GM12891 (cell line): ENCODE measurements at places on chromosomes 4 and X.

GRCh38 chr4:125393825-125394224 is 79.1 kb downstream of the FAT4 start:
- no peak for DNase-seq

DNA sequence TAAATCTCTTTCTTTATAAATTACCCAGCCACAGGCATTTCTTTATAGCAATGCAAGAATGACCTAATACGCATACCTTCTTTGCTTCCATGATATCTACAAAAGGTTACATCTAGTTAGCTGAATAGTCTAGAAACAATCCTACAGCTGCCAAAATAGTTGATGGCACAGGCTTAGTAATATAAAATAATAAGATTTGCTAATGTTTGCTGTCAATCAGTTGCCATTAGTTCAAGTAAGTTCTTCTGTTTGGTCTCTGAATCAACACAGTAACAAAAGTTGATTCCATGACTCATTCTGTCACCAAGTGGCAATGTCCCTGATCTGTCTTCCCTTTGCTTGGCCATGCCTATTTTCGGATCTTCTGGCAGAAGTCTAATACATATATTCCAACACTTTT is 470.2 kb downstream of the SPRY1 start:
- DNase-seq = no peak

- DNase-seq = no peak
Measured at GRCh38 chr4:30586850-30587249, 133.3 kb upstream of the PCDH7 start.

GRCh38 chr4:71772592-71772991 is 11.3 kb downstream of the GC start:
- DNase-seq = no peak

- no peak for DNase-seq
Measured at GRCh38 chr4:24570574-24571236, 13.6 kb downstream of the DHX15 start.

GRCh38 chr4:125382995-125383394 is 68.2 kb downstream of the FAT4 start:
- DNase-seq = no peak

DNA sequence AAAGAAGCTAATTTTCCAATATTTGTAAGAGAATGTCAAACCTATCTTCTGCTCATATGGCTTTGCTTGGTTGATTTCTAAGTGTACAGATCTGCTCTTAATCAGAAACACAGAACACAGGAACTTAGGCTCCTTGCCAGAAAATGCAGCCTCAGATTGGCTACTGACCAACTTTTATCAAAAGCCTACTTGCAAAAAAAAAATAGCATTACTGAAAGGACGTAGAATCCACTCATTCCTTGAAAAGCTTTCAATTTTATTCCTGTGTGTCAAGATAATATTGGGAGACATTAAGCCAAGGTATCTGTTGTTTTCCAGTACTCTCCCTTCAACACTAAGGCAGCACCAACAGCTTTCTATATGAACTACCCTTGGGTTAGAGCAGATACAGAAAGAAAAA is 127.6 kb upstream of the INTU start:
- no peak for DNase-seq

GRCh38 chr4:1193206-1194009 is 21.0 kb upstream of the SPON2 start:
- DNase-seq = peak; percentile 17

- no peak for DNase-seq
Measured at GRCh38 chr4:112842513-112842912, 205.6 kb downstream of the LARP7 start.

DNA sequence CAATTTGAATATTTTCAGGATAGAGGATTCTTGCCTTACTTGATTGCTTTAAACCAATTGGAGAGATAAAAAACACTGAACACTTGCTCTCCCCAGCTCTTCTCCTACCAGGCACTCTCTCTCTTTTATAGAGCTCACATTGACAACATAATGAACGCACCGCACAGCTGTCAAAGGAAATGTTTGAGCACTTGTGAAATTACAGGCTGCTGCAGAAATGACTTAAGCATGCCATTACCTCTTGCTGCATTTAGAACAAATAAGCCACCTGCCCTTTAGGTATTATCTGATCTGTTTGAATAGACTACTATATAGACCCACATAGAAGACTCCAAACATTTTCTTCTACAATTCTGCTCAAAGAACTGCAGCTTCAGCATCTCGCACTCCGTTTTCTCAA is 227.7 kb downstream of the C4orf33 start:
- DNase-seq = no peak

DNA sequence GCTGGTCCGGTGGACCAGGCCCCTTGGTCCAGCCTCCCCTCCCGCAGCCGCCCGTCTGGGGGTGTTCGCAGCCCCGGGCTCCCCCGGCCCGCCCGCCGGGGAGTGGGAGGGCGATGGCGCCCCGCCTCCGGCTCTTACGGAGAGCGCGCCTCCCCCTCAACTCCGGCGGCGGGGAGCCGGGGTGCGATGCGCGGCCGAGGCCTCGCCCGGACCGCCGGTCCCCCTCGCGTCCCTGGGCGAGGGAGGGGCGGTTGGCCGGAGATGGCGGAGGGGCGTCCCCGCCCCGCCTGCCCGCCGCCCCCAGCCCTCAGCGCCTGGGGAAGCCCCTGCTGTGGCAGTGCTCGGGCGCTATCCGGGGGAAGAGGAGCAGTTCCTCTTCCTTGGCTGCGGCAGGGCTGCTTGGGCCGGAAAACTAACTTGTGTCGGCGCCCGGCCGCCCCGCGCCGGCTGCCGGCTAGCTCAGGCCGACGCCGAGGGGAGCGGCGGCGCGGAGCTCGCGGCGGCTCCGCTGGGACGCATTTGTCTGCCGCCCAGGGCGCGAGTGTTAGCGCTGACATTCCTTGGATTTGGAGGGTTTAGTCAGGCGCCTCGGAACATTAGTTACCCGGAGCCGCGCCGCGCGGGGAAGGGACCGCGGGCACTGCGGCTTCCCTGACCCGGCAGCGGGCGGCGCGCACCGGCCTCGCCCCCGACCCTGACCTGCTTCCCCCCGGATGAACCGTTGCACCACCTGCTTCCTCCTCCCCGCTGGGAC is 994 bp downstream of the GALNT7 start:
- DNase-seq = peak; percentile 71

- no peak for DNase-seq
Measured at GRCh38 chrX:10990976-10991375, 120.2 kb upstream of the HCCS start.

DNA sequence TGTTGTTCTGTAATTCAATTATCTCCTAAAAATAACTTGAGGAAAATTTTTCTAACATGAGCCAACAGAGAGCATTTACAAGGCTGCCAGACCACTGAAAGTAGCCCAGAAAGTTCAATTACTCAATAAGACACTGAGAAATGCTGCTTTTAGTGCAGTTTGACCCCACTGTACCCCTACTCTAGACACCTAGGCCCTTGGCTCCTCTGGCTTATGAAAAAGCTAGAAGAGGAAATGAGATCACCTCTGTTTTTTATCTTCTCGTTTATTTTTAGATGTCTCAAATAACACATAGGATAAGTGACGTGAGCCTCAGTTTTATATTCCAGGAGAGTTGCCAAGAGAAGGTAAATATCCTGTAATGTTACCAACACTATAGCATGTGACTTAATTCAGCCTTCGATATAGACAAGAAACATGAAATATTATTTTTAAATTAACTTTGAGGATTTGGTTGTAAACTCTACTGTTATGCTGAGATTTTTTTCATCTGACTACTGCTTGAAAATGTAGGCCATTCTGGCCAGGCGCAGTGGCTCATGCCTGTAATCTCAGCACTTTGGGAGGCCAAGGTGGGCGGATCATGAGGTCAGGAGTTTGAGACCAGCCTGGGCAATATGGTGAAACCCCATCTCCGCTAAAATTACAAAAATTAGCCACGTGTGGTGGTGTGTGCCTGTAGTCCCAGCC is 24.4 kb downstream of the TNIP3 start:
- no peak for DNase-seq

DNA sequence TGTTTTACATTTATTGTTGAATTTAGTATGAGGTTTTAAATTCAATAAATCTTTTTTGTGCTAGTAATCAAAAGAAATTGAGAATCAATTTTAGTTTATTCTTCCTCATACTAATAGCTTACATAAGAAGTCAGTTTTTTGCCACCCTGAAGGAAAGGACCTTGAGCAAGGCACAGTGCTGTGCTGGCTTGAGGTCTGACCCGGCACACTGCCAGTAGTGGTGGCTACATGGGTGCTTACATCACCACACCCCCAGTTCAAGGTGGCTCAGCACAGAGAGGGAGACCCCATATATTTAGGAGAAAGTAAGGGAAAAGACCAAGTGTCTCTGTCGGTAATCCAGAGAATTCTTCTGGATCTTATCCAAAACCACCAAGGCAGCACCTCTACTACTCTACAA is 86.0 kb upstream of the LANCL3 start:
- DNase-seq = no peak

- DNase-seq = no peak
Measured at GRCh38 chr4:17921451-17921850, 100.1 kb downstream of the LCORL start.

GRCh38 chrX:117397844-117398243 is 718.8 kb downstream of the KLHL13 start:
- no peak for DNase-seq

DNA sequence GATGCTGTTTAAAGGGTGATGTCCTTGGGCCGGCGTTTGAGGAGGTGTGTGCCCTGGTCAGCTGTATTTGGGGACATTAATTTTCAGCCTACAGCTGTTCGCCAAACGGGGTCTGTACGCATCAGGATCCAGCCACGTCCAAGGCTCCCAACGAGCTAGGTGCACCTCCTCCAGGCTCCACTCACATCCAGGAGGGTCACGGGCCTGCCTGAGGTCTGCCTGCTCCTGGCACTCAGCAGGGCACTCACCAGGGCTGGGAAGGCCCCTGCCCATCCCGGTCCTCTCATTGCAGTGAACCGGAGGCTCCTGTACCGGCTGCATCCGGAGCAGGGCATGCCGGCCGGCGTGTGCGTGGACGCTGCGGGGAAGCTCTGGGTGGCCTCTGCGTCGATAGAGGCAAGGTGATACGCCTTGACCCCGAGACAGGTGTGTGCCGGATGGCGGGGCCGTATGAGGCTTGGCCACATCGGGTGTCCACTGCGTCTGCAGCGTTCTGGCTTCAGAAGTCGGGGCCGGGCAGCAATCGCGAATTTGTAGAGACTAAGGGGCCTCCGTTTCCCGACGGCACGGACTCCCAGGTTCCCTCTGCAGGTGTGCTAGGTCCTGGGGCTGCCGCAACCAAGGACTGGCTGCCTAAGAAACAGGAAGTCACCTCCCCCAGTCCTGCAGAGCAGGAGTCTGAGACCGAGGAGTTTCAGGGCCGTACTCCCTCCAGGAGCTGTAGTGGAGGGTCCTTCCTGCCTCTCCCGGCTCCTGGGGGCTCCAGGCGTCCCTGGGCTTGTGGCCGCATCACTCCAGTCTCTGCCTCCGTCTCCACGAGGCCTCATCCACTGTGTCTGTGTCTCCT is 27.5 kb upstream of the PLCXD1 start:
- no peak for DNase-seq

GRCh38 chr4:24190761-24191695 is 301.2 kb upstream of the PPARGC1A start:
- DNase-seq = no peak

GRCh38 chrX:3713225-3713936 is at the start of gene PRKX:
Gene PRKX (minus strand): TSS chrX:3713649. CDS start chrX:3713253, 396 bp downstream.
- peak; percentile 66 for DNase-seq

GRCh38 chr4:96519291-96519690 is 679.4 kb downstream of the PDHA2 start:
- no peak for DNase-seq

DNA sequence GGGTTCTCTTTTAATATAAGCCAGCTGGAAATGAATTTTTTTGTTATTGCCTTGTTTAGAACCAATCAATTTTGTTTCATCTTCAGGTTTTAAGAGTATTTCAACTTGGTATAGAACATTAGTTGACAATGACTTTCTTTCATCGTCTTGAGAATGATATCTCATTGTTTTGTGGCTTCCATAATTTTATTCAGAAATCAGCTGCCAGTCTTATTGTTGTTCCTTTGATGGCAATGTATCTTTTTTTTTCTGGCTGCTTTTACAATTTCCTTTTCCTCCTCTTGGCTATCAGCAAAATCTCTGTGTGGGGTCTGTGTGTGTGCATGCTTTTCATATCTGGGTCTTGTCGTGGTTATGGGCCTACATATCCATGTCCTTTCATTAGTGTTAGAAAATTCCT is 1536.4 kb upstream of the TENM3 start:
- no peak for DNase-seq

- no peak for DNase-seq
Measured at GRCh38 chr4:156330436-156331031, 376.9 kb upstream of the CTSO start.
